Activated T-helper 2 cell treated with anti-CD3 and anti-CD28 coated beads, Interferon-gamma antibody, Interleukin-2, Interleukin-4, amounts not matched to agents 10 μg/mL and 5 μg/mL and 100 μg/mL, durations not matched to agents 14 hours and 24 hours and 36 hours (primary cell): ENCODE measurements at places on chromosomes 4 and X.

- DNase-seq = no peak
Measured at GRCh38 chr4:178347111-178347510, 904.9 kb upstream of the AGA start.

DNA sequence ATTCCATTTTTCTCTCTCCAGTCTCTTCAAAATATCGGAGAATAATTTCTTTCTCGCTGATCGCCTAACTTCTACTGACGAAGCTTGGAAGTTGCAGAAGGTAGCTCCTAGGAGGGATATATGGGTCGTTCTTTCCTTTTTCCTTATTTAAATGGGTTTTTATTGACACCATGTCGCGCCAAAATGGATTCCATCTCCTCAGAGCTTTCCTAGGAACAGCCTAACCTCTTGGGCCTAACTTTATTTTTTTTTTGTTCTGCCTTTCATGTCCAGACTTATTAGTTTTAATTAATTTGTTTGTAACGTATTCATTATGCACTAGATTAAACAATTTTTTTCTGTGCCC, 359.4 kb upstream of the ZCCHC13 start:
- DNase-seq = no peak

- DNase-seq = no peak
Measured at GRCh38 chrX:41045960-41046567, 39.2 kb upstream of the USP9X start.

GRCh38 chr4:77120886-77121508, 36.0 kb upstream of the CCNG2 start:
- DNase-seq = no peak

- no peak for DNase-seq
Measured at GRCh38 chr4:11436084-11436483, 7.4 kb upstream of the HS3ST1 start.

- no peak for DNase-seq
Measured at GRCh38 chrX:97230948-97231347, 347.2 kb downstream of the RPA4 start.

GRCh38 chrX:134244043-134244442, 7.1 kb downstream of the CCDC160 start:
- no peak for DNase-seq

DNA sequence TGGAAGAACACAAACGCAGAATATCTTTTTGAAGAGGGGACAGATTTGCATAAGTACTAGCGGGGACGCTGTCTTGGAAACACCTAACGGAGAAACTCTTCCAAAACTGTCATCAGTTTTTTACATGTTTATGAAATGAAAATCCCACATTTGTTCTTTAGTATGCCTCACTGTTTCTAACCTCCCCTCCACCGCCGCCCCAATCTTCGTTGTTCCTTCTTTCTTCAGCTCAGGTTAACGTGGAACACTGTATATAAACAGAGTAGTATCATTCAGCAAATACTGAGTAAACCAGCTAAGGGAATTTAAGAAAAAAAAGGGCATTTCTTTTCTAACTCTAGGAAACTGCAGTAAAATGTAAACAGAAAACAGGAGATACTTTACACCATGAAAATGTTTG, 2345.6 kb downstream of the PCDH7 start:
- DNase-seq = no peak

- no peak for DNase-seq
Measured at GRCh38 chr4:44872246-44872645, 145.9 kb upstream of the GNPDA2 start.

DNA sequence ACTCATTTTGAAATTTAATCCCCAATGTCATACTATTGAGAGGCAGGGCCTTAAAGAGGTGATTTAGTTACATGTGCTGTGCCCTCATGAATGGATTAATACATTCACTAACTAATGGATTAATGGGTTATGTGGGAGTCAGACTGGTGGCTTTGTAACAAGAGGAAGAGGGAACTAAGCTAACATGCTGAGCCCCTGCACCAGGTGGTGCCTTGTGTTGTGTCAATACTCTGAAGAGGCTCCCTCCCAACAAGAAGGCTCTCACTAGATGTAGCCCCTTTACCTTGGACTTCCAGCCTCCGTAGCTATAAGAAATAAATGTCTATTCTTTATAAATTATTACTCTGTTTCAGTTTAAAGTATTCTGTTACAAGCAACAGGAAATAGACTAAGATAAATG, 411.9 kb upstream of the EMCN start:
- no peak for DNase-seq

GRCh38 chr4:57184378-57185029, 74.3 kb upstream of the IGFBP7 start:
- DNase-seq = no peak
